ENCODE measurements at places on chromosomes 1 and 21.

GRCh38 chr1:86247597-86248279, 91.2 kb upstream of the COL24A1 start:
- no peak for DNase-seq

- DNase-seq: no peak
Observed at GRCh38 chr1:86500714-86501113, 32.0 kb downstream of the CLCA1 start.

GRCh38 chr1:209748620-209749019, 7.2 kb upstream of the TRAF3IP3 start:
- no peak for DNase-seq

- DNase-seq: no peak
Observed at GRCh38 chr1:79811173-79811572, 804.6 kb upstream of the ADGRL4 start.

- no peak for DNase-seq
Observed at GRCh38 chr1:222392556-222392955, 155.3 kb downstream of the HHIPL2 start.

- no peak for DNase-seq
Observed at GRCh38 chr1:104905322-104905721, 1155.6 kb downstream of the AMY1C start.

GRCh38 chr1:27391511-27392095, 819 bp upstream of the GPR3 start:
- peak; percentile 38 for DNase-seq

DNA sequence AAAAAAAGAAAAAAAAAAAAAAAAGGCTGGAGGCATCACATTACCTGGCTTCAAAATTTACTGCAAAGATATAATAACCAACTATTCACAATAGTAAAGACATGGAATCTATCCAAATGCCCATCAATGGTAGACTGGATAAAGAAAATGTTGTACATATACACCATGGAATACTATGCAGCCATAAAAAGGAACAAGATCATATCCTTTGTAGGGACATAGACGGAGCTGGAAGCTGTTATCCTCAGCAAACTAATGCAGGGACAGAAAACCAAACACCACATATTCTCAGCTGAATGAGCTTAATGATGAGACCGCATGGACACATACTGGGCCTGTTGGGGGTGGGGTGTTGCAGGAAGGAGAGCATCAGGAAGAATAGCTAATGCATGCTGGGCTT, 330.5 kb downstream of the SRGAP2C start:
- DNase-seq: no peak

DNA sequence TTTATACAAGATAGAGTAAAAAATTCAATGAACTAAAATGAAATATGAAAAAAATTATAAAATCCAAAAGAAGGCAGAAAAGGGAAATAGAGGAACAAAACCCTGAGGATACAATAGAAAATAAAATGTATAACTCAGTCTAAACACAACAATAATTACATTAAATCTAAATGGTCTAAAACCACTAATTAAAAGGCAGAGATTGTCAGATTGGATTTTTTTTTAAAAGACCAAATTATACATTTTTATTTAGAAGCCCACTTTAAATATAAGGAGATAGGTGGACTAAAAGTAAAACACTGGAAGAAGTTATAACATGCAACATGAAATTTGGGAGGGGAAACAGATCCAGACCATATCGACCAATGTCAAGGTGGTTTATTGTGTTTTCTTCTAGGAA, 95.2 kb downstream of the CATSPERE start:
- no peak for DNase-seq

DNA sequence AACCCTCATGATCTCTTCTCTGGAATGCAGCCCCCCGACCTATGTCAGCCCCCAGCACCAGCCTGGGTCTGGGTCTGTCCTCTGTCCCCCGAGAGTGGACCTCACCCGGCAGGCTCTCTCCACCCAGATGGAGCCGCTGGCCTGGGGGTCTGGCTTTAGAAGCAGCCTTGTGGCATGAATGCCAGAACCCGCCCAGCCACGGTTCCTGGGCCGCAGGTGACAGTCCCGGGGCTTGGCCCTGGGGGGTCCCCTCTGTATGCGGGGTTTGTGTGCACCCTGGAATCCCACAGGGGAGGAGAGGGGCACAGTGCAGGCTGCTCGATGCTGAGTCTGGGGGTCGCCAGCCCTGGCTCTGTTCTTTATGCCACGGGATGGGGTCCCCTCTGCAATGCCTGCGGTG, 96.0 kb upstream of the ACTRT2 start:
- DNase-seq: no peak

DNA sequence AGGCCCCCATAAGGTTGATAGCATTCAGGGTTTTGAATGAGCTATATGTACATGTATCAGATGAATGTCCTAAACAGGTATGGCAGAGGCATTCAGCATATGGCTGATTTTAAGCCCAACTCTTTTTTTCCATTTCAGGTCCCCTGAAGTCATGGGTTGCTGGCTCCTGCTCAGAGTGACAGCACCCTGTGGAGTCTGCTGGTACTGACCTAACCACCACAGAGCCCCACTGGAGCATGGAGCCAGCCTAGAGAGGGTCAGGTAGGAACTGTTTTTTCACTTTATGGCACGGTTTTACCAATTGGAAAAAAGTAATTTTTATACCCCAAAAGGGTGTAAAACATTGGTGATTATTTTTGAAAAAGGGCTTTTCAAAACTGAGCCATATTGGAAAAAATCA, 82.5 kb upstream of the MPC2 start:
- no peak for DNase-seq

- DNase-seq: no peak
Observed at GRCh38 chr1:119655154-119655553, 7.1 kb upstream of the ZNF697 start.

DNA sequence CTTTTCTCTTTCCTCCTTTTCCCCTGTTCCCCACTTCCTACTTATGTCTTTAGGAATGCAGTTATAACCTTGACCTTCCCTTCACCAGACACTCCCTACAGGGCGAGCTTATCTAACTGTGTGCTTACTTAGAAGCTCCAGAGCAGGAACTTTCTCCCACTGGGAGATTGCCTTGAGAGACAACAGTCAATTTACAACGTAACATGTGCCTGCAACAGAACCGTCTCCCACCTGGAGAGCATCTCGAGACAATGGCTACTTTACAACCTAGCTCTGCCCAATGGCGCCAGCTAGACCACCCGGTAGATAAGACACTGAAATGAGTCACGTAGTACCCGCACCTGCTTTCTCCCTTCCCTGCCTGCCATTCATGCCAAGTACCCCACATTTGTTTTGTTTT, 16.7 kb downstream of the HMGN1 start:
- DNase-seq: no peak

- DNase-seq: no peak
Observed at GRCh38 chr1:234529950-234530237, 50.9 kb upstream of the TARBP1 start.

DNA sequence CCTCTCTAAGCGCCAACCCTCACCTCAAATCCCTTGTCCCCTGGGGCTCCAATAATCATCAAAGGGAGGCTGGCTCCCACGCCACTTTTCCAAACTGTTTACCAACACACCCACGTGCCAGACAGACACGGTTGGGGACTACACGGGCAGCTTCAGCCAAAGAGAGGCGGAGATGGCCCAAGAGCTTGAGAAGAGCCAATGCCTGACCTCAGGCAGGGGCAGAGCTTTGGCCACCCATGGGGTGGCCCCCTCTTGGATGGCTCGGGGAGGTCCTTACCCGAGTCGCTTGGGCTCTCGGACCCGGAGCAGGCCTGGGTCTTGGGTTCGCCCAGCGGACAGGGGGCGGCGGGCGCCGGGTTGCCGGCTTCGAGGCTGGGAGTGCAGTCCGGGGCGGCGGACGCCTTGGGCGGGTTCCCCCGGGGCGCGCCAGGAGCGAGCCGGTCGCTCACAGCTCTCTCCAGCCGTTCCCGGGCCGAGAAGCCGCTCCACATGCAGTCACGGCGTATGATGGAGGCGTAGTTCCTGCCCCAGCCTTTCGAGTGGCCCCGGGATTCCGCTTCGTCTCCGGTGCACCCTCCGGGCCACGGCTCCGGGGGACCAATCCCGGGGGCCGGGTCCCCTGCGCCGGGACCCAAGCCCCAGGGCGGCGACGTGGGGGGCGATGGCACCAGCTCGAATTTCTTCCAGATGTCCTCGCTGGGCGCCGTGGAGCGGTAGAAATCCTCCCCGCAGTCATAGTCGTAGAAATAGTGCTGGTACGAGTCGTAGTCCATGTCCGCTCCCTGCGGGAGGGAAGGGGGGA, 854 bp downstream of the MYCL start:
- DNase-seq: peak; percentile 100

DNA sequence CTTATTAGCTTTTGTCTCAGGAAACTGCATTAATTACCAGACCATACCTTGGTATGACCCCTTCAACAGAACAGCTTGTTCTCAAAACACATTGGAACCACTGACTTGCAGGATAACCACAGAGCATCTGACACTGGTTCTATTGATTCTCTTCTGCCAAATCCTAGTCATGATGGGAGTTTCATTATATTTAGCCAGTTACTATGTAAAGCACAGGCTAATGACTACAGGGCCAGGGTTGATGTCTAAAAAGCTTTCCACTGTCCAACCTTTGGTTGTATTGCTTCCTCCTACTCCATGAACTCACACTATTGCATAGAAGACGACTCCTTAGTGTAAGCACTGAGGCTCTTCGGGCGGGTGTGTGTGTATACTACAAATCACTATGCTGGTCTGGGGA, 3.8 kb downstream of the STMN1 start:
- no peak for DNase-seq

- no peak for DNase-seq
Observed at GRCh38 chr1:63012339-63012738, 228.4 kb downstream of the ATG4C start.

GRCh38 chr1:116690396-116690848, 22.9 kb upstream of the IGSF3 start:
- DNase-seq: no peak

DNA sequence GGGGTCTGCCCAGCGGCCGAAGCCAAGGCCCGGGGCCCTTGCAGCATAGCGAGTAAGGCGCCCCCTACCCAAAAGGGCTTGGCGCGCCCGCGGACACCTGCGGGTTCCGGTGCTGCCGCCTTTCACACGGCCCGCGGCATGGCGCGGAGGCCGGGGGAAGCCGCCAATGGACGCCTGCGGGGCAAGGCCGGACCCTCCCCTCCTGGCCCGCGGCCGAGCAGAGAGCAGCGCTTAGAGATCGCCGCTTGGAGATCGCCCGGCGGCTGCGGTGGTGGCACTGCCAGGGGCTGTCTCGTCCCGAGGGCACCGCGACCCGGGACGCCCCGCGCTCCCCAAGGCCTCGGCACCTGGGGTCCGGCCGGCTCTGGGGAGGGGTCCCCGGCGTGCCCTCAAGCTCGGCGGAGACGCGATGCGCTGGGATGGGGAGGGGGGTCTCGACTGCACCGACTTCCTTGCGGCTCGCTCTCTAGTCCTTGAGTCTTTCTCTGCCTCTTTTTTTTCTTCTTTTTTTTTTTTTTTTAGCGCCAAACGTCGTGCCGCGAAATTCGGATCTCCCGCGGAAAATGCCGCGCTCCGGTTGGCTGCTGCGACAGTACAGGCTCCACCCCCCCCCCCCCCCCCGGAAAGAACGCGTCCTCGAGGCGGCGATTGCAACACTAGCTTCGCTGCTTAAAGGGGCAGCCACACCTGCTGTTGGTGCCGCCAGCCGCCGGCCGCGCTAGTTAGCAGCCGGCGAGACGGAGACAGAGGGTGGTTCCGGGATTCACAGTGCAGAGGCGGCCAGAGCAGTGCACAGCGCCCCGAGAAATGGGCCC, at the start of gene E2F2:
Gene E2F2, minus strand, starts transcription at position 487 of the 815 bp plus-strand sequence. Its CDS starts 440 bp downstream, at position 47.
- peak; percentile 89 for DNase-seq

GRCh38 chr1:207335695-207336363, 14.4 kb downstream of the CD55 start:
- no peak for DNase-seq

DNA sequence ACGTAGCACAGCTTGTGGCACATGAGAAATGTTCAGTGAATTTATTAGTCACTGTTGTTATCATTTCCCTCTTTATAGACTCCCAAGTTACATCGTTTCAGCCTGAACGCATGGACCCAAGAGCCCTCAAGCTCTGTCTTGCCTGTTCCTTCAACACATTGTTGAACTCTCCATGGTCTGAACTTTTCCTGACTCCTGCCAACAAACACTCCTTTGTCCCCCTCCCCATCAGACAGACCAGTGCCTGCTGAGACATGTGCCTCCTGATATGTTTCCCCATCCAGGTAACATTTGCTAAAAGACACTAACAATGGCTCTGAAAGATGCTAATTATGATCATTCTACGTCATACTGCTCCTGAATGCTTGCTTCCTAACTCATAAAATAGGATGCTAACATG, 108.7 kb upstream of the NFIA start:
- DNase-seq: no peak

DNA sequence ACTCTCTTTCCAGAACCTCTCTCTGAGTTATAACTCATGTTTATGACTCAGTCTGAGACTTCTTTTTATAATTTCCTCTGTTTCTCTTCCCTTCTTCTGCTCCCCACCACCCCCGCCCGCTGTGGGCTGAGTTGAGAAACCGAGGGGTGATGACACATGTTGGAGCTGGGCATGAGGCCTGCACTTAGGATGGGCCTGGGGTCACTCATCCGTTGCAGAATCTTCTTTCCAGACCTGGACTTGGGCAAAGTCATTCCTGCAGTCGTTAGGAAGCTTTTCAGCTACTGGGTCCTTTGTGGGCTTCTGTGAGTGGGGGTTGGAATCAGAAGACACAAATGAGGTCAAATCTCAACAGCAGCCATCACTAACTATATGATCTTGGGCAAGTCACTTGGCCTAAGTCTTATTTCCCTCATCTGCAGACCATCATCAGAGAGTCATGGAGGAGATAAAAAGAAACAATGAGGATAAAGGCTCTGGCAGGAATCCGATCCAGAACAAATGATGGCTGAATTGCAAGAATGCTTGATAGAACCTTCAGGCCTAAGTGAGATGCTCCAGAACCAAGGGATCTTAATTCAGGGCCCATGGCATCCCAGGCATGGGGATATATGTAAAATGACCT, 53.4 kb downstream of the RPS6KA1 start:
- no peak for DNase-seq

GRCh38 chr1:157388057-157388456, 164.3 kb downstream of the FCRL5 start:
- no peak for DNase-seq

- no peak for DNase-seq
Observed at GRCh38 chr1:186948535-186948934, 119.8 kb downstream of the PLA2G4A start.

Data from NCI-H510A treated with DMSO at 0.1 percent for 48 hours (cell line).